Activated CD4-positive, alpha-beta T cell treated with anti-CD3 and anti-CD28 coated beads for 36 hours (primary cell): ENCODE measurements at places on chromosomes 5 and 9. TPM values are rescaled to one million over a fixed set of nuclear protein-coding genes. Genes with fewer than 3 reads are reported as not detected.

DNA sequence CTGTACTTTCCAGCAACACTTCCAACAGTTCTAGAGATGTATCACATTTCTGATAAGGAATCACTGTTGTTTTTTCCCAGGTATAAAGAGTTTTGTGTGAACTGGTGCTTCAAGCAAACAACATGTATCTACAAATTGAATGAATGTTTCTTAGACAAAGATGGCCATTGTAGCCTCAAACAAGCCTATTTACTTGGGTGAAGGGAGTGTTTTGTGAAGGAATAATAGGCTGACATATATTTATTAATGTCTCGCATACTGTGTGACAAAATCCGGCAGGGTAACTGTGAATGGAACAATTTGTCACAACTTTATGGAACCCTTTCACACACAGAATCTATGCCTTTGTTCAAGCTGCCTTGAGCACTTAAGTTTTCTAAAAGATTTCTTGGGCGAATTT, 24.8 kb upstream of the DAB2 start:
- no peaks in the 10 kb centered on the region for H3K36me3 ChIP-seq
- DNase-seq, result no peak
- H3K4me1 ChIP-seq, result peaks cover 3% of the 10 kb centered on the region

- no peak overlapping the region for H3K4me3 ChIP-seq
- H3K4me1 ChIP-seq, result no peaks in the 10 kb centered on the region
- no peaks in the 10 kb centered on the region for H3K36me3 ChIP-seq
- DNase-seq, result no peak
- peaks cover 5% of the 10 kb centered on the region for H3K27me3 ChIP-seq
- no peak overlapping the region for H3K27ac ChIP-seq
These were observed 369.4 kb downstream of the TMEM161B start for GRCh38 chr5:87899208-87899661.

DNA sequence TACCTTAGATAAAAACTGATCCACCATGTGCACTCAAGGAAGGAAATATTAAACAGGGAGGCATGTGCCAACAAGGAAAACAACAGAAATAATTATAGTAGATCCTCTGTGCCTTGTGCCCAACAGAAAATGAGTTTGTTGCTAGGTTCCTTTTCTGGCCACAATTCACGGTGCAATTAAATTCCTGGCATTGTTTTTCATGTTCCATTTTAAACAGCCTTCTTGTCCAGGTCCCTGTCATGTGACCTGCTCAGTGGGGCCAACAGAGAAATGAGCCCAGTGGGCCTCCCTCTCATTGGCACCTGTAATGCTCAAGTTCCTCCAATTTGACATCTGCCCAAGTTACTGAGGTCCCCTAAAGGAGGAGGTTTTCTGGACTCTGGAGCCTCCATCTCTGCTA, 56.5 kb downstream of the SPOCK1 start:
- no peaks in the 10 kb centered on the region for H3K36me3 ChIP-seq
- no peak overlapping the region for H3K4me3 ChIP-seq
- H3K27me3 ChIP-seq, result peaks cover 22% of the 10 kb centered on the region
- no peak overlapping the region for H3K27ac ChIP-seq
- no peak for DNase-seq

GRCh38 chr5:111551569-111552275, 39.4 kb upstream of the STARD4 start:
- H3K27ac ChIP-seq, result peak overlapping the region; percentile 23
- H3K4me3 ChIP-seq, result no peak overlapping the region
- no peak for DNase-seq
- peaks cover 36% of the 10 kb centered on the region for H3K4me1 ChIP-seq

DNA sequence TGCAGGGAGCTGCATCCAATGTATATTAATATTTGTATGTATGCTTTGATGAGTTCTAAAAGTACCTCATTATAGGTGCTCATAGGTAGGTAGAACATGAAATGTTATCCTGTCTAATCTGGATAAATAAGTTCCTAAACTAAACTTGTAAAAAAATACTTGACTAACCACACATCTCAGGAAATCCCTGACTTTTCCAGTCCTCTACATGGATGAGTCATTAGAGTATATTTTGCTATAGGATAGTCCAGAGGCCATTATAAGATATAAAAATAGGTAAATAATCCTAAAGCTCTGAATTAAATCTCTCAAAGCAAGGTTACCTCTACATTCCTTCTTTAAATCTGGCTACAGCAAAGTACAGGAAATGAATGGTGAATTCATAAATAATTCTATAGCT, 404.3 kb downstream of the RAB3C start:
- no peaks in the 10 kb centered on the region for H3K27me3 ChIP-seq
- peaks cover 3% of the 10 kb centered on the region for H3K4me1 ChIP-seq
- no peak overlapping the region for H3K4me3 ChIP-seq
- no peak for DNase-seq
- no peak overlapping the region for H3K27ac ChIP-seq
- peaks cover 58% of the 10 kb centered on the region for H3K36me3 ChIP-seq

GRCh38 chr9:112233769-112234168, 58.7 kb upstream of the SUSD1 start:
- no peak for DNase-seq
- peaks cover 7% of the 10 kb centered on the region for H3K4me1 ChIP-seq
- peaks cover 26% of the 10 kb centered on the region for H3K36me3 ChIP-seq
- H3K4me3 ChIP-seq, result no peak overlapping the region
- no peak overlapping the region for H3K27ac ChIP-seq

GRCh38 chr9:4836676-4837075, 43.9 kb downstream of the RCL1 start:
- no peak overlapping the region for H3K27ac ChIP-seq
- H3K4me3 ChIP-seq, result no peak overlapping the region
- H3K27me3 ChIP-seq, result no peaks in the 10 kb centered on the region
- peaks cover 59% of the 10 kb centered on the region for H3K36me3 ChIP-seq
- peaks cover 63% of the 10 kb centered on the region for H3K4me1 ChIP-seq

DNA sequence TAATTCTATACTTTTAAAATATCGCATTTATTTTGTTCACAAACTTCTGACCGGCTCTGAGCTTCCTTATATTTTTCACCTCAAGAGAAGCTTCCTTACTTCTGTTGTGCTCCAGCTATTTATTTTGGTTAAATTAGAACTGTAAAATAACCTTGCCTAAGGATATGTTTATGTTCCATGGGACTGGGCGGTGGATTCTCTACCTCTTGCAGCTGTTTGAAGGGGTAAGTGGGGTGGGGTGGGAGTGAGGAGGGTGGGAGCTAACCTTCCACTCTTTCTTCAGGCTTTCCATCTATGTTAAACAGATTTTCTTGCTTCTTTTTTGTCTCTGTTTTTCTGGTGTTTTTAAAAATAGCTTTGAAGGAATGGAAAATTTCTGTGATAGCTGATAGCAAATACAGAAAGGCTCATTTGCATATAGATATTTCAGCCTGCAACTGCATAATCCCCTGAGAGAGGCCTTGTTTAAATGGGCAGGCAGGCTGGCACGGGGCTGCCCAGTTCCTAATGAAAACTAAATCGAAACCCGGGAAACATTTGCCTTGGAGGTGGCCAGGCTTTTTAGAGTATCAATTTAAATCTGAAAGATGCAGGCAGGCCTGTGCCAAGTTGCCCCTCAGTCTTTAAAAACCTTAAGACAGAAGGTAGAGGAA, 122.1 kb upstream of the DMAC1 start:
- no peaks in the 10 kb centered on the region for H3K36me3 ChIP-seq
- H3K27me3 ChIP-seq, result no peaks in the 10 kb centered on the region
- no peaks in the 10 kb centered on the region for H3K4me1 ChIP-seq
- H3K27ac ChIP-seq, result no peak overlapping the region

DNA sequence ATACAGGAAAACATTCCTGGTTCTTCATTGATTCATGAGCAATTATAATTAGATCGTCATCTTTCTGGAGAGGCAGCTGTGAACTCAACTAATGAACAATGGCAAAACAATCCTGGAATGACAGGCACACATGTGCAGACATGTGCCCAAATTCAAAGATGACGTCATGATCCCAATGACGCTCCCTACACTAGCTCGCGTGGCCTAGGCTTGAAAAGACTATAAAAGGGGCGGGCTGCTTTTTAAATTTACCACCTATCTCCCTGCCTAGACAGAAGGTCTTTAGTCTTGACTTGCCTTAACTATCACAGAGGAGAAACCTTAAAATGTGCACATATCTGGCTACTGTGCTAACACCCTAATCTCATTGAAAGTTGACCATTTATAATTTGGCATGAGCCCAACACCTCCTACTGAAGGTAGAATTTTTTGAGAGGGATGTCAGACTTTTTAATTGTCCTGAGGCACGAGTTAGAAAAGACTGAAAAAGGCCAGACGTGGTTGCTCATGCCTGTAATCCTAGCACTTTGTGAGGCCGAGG, 88.2 kb downstream of the PRRT1B start:
- H3K27me3 ChIP-seq, result no peaks in the 10 kb centered on the region
- DNase-seq, result no peak
- peaks cover 32% of the 10 kb centered on the region for H3K36me3 ChIP-seq
- H3K27ac ChIP-seq, result peak overlapping the region; percentile 19
- H3K4me3 ChIP-seq, result no peak overlapping the region
- peaks cover 49% of the 10 kb centered on the region for H3K4me1 ChIP-seq

GRCh38 chr5:55173687-55174230, 782 bp upstream of the CDC20B start:
- H3K4me3 ChIP-seq, result peak overlapping the region; percentile 61
- peak; percentile 9 for DNase-seq
- no peaks in the 10 kb centered on the region for H3K36me3 ChIP-seq
- H3K27ac ChIP-seq, result no peak overlapping the region
- H3K4me1 ChIP-seq, result peaks cover 41% of the 10 kb centered on the region
- peaks cover 63% of the 10 kb centered on the region for H3K27me3 ChIP-seq

DNA sequence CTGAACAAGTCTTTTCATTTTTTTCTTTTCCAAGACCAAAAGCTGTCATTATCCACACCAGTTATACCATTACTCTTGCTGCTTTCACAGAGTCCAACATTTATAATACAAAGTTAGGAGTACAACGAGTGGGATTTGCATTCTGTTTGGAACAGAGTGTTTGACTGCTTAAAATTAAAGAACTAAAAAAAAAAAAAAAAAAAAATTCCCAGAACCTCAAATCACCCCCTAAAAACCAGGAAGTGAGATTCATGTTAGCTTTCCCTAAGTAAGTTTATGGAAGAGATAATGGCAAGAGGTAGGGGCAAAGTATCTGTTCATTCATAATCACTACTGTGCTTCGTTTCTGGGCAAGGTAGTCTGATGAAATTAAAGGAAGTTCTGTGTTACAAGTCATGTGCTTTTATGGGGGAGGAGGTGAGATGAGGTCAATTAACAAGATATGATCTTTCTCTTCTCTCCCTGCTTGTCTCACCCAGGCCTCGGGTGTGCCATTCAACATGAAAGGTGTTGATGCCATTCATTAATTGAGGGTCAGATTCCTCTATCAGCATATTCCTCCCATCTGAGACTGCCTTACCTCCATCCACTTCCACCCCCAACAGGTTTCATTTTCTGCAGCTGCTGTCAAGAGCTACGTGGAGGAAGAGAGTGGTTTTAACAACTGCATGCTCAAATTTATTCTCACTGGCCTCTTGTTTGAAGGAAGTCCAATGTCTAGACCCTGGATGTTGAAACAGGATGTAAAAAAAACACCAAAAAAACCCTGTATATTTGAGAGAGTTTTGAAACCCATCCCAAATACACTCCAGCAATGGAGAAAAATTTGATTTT, 58.1 kb downstream of the MARCHF3 start:
- peak overlapping the region; percentile 94 for H3K27ac ChIP-seq
- peak; percentile 40 for DNase-seq
- no peaks in the 10 kb centered on the region for H3K36me3 ChIP-seq
- H3K27me3 ChIP-seq, result no peaks in the 10 kb centered on the region
- H3K4me3 ChIP-seq, result peak overlapping the region; percentile 46

- H3K4me1 ChIP-seq, result no peaks in the 10 kb centered on the region
- H3K27me3 ChIP-seq, result no peaks in the 10 kb centered on the region
- no peaks in the 10 kb centered on the region for H3K36me3 ChIP-seq
- no peak for DNase-seq
These were observed 1024.8 kb downstream of the TLE1 start for GRCh38 chr9:80664327-80665210.

- peaks cover 88% of the 10 kb centered on the region for H3K4me1 ChIP-seq
- H3K36me3 ChIP-seq, result peaks cover 60% of the 10 kb centered on the region
- peak; percentile 69 for DNase-seq
These were observed 47.4 kb downstream of the FNBP1 start for GRCh38 chr9:129995409-129996160.

GRCh38 chr5:138282920-138283742, 8.7 kb upstream of the GFRA3 start:
- H3K4me1 ChIP-seq, result no peaks in the 10 kb centered on the region
- no peaks in the 10 kb centered on the region for H3K27me3 ChIP-seq
- no peaks in the 10 kb centered on the region for H3K36me3 ChIP-seq
- no peak overlapping the region for H3K27ac ChIP-seq

DNA sequence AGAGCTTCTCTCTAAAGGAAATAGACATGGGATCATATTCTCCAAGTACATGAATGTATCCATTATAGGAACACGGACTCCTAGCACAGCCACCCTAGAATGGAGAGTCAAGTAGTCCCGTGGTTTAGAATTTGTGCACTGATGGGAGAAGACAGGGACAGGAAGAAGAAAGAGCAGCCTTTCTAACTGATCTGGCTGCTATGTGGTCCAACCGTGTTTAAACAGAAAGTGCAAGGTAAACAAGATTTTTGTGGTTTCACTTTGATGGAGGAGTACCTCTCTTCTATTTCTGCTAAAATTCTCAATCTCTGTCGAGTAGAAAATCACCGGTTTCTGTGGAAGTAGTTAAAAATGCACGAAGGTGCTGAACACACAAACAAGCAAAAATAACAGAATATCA, 171.3 kb downstream of the ST8SIA4 start:
- DNase-seq, result peak; percentile 13
- no peaks in the 10 kb centered on the region for H3K27me3 ChIP-seq
- no peaks in the 10 kb centered on the region for H3K36me3 ChIP-seq

DNA sequence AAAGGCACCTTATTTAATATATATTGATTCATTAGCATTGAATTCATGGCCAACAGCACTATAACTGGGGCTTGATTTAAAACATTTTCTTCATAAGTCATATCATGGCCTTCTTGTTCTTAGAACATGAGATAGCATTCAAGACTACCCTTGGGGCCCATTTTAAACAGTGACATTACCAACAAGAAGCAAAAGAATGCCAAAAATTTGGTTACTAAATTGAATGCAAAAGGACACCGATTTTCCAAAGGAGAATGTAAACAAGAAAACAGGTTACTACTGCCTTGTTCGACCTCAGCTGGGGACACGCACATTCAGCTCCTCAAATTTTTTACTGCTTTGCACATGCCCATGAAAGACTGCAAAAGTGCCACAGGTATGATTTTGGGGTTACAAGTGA, 219.4 kb upstream of the TLE4 start:
- H3K4me1 ChIP-seq, result no peaks in the 10 kb centered on the region
- no peaks in the 10 kb centered on the region for H3K36me3 ChIP-seq
- H3K27ac ChIP-seq, result no peak overlapping the region
- no peak for DNase-seq

GRCh38 chr9:127370672-127371648, 26.0 kb upstream of the SLC2A8 start:
- DNase-seq, result no peak
- H3K27ac ChIP-seq, result no peak overlapping the region
- no peaks in the 10 kb centered on the region for H3K36me3 ChIP-seq
- H3K27me3 ChIP-seq, result peaks cover 61% of the 10 kb centered on the region
- H3K4me3 ChIP-seq, result no peak overlapping the region

The AHRR gene
- total RNA-seq, result 15.1 TPM

The OBP2B gene
- not detected for total RNA-seq

The ARL10 gene
- total RNA-seq, result 12.3 TPM

The DCTN3 gene
- total RNA-seq, result 68.4 TPM

The IGIP gene
- 1.7 TPM for total RNA-seq

The TMC1 gene
- not detected for total RNA-seq

The CDC20B gene
- not detected for total RNA-seq
